ENCODE measurements at places on chromosomes 7 and 10.

- DNase-seq: no peak
These were observed 126.5 kb upstream of the UNC5B start for GRCh38 chr10:71085689-71086438.

- peak; percentile 9 for DNase-seq
These were observed 332.1 kb downstream of the WDR11 start for GRCh38 chr10:121183236-121183635.

- DNase-seq: no peak
These were observed 86.5 kb upstream of the PFKP start for GRCh38 chr10:2980791-2981360.

DNA sequence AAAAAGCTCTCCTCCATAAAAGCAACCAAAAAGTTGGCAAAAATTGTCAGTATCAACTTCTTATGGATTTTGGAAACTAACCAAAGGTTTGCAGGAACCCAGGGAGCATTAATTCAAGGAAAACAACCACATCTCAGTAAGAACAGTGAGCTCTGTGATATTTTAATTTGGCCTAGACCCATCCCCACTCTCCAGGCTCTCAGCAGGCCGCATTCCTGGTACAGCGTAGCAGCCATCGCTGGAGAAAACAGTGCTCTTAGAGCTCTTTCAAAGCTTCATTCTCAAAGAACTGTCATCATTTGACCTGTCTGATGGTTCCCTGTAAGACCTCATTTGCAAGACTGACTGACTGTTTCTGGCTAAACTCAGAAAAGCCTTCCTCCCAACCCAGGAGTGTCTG lies 81.9 kb downstream of the NUDCD3 start:
- no peak for DNase-seq

DNA sequence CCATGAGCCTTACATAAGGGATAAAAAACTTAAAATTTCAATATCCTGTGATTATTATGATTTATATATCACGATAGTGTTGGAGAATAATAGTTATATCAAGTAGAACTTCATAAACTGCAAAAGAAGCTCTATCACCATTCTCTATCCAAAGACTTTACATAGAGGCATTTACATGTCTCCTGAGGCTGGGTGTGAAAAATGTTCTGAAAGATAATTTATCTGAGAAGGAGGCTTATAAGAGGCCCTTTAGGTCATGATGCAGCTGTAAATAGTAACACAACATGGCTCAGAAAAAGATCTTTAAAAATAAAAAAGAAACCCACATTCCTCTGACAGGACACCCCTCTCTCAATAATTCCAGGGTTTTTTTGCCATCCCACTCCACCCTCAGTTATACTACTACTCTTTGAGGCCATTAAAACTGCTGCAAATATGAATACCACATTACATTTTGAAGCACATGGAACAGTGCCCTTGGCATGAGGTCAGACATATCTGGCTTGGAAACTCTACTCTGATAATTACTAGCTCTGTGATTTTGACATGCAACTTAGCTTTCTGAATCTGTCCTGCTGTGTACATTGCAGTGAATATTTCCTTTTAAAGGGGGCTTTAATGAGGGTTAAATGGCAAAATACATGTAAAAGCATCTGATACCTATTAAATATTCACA lies 55.5 kb downstream of the SLC16A12 start:
- DNase-seq: no peak

- DNase-seq: peak; percentile 28
These were observed 174.8 kb downstream of the KIAA1217 start for GRCh38 chr10:24383681-24384106.

- DNase-seq: no peak
These were observed 250.0 kb downstream of the BMPER start for GRCh38 chr7:34155220-34155908.

DNA sequence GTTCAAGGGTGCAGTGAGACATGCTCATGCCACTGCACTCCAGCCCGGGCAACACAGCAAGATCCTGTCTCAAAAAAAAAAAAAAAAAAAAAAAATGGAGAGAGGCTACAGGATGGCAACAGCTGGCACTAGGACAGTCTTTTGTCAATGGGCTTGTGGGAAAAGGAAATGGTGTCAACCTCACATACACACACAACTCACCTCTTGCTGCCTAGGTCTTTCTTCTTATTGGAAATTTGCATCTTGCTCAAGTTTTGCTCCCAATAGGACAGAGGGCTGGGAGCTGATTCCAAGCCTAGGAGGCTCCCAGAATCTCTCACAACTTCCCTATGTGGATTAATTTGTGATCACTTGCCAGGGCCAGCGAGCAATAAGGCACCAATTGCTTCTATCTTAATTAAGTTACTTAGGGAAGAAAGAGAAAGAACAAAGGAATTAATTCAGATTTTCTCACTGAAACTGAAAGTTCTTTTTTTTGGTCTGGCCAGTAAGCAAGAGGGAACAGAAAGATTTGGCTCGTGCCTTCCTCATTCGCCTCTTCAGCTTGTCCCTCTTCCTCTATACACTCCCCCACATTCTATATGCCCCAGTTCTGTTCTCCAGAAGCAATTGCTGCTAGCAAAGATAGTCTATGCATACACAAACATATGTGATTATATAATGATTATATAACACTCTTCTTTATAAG lies 33.8 kb downstream of the MAP3K8 start:
- DNase-seq: no peak

DNA sequence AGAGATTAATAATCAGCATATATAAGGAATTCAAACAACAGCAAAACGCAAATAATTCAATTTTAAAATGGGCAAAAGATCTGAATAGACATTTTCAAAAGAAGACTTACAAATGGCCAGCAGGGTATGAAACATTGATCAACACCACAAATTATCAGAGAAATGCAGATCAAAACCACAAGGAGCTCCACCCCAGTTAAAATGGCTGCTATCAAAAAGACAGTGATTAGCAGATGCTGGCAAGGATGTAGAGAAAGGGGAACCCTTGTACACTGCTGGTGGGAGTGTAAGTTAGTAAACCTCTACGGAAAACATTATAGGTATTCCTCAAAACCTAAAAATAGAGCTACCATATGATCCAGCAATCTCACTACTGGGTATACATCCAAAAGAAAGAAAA lies 128.0 kb upstream of the CACUL1 start:
- DNase-seq: no peak

GRCh38 chr10:26173837-26174236 lies 42.7 kb upstream of the GAD2 start:
- DNase-seq: no peak

GRCh38 chr10:93461109-93461806 lies 20.9 kb downstream of the MYOF start:
- no peak for DNase-seq

- DNase-seq: no peak
These were observed 162.1 kb downstream of the DIP2C start for GRCh38 chr10:527416-527815.

- no peak for DNase-seq
These were observed 34.8 kb downstream of the SLC25A13 start for GRCh38 chr7:96287132-96287531.

DNA sequence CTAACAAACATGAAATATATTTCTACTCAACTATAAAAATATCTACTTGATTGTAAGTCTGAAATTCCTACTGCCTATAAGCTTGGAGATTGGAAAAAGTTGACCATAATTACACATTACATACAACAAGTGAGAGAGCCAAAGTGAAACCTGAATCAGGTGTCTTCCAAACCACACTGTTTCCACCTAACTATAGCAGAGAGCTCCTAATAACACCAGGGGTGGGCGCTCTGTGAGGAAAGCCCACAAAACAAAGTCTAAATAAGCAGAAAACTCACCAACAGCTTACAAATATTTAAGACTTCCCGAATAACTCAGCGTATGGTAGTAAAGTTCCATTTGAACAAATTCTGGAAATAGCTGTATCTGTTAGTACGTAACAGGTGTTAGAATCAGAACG lies 119.9 kb downstream of the GPR37 start:
- DNase-seq: no peak

GRCh38 chr10:110739811-110740271 lies 95.7 kb downstream of the RBM20 start:
- DNase-seq: no peak

- no peak for DNase-seq
These were observed 483.0 kb downstream of the MAGI2 start for GRCh38 chr7:78970440-78970916.

- DNase-seq: no peak
These were observed 6.6 kb upstream of the SAMD8 start for GRCh38 chr10:75104842-75105241.

DNA sequence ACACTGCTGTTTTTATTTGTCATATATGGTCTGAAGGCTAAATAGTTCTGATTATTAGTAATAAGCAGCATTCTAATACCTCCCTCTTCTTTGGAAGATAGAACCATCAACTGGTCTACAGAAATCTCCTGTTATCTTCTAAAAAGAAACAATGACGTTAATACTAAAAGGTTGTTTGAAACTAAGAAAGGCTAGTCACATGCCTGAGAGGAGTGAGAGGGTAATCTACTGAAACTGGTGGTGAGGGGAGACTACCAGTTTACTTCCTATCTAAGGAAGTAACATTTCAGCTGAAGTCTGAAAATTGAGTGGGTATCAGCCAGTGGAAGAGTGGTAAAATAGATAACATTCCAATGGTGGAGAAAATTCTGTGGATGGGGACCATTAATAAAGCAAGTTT lies 48.4 kb downstream of the FGFBP3 start:
- no peak for DNase-seq

DNA sequence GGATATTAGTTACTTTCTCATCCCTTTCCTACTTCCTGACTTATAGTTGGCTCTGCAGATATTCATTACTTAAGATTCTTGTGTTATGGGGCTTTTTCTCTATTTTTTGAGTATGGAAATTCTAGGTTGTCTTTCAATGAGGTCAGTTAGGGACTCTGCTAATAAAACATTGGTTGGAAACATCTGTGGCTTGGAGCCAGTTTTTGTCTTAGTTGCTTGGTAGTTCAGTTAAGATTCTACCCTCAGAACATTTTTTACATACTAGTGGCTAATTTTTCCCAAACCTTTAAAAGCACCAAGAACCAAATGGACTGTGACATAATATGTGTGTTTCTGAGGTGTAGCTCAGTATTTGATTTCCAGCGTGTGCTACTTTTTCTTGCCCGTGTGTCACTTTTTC lies 305.6 kb upstream of the FZD1 start:
- DNase-seq: peak; percentile 42

DNA sequence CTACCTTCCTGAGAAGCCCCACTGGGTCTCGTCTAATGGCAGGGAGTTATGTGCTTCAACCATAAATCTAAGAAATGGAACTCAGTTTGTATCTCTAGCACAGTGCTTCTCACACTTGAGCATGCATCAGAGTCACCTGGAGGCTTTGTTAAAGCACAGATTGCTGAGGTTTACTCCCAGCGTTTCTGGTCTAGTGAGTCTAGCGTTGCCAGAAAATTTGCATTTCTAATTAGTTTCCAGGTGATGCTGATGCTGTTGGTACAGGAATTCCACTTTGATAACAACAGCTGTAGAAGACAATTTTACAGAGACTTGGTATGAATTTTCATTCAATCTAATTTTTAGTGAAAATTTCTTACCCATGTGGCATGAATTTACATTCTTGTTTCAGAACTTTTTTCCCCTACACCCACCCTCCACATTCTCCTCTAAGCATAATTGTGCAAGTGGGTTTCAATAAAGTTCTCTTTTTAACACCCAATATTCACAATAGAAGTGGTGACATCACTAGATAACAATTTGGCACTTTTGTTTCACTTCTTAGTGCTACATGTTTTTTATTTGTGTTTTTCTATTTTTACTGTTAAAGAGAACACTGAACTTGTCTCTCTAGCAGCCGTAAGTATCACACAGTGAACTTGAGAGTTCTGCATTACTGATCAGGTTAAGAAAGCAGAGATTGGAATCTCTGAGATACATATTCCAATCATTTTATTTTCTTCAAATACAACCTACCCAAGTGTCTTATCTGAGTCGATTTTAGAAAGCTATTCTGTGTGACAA lies 48.4 kb upstream of the BET1 start:
- no peak for DNase-seq

GRCh38 chr10:18402853-18403252 lies 248.5 kb downstream of the NSUN6 start:
- DNase-seq: no peak

- no peak for DNase-seq
These were observed 14.6 kb downstream of the WBP1L start for GRCh38 chr10:102758240-102758932.

DNA sequence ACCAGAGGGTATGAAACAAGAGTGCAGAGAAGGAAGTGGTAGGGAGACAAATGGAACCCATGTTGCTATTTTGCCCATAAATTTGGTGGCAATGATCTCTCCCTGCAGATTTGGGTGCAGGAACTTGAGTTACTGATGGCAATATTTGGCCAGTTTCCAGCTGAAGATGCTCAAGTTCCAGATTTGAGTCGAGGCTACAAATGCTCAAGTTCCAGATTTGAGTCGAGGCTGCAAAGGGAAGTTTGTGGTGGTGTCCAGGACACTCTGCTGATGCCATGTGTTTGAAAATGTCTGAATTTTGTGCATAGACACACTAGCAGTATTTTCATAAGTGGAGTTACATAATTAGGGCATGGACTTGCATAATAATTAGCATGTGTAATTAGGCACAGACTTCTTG lies 40.8 kb downstream of the TBXAS1 start:
- no peak for DNase-seq

- DNase-seq: no peak
These were observed at the start of gene MGAM2 for GRCh38 chr7:142111499-142111898. Gene MGAM2, plus strand, starts transcription at chr7:142111718. Its CDS starts 5,156 bp downstream, at chr7:142116874.

GRCh38 chr10:93995598-93996271 lies 2.0 kb downstream of the PLCE1 start:
- no peak for DNase-seq

DNA sequence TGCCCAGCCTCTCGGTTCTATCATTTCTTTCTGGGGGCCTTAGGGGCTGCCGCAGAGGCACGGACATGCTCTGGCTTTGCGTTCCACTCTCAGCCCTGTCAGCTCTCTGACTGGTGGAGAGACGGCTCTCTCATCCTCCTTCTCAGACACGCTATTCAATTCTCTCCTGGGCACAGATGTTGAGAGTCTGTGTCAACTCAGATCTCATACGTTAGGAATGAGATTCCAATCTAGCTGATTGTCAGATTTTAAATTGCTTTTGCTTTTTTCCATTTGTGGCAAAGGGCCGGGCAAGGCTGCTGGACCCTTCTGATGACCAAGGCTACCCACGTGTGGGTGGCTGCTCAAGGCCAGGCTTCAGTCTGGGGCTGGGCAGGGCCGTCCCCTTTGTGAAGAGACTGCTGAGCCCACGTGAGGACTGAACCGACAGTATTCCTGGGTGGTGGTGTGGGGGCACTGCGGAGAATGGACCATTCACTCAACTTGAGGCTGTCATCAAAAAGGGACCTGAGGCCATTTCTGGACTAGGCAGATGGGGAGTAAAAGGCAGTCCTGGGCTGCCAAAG lies 71.5 kb downstream of the CLEC2L start:
- DNase-seq: no peak

Measured in NCI-H748 treated with DMSO at 0.1 percent for 48 hours (cell line).